Neural crest cell (in vitro differentiated cells): ENCODE measurements at places on chromosomes 3 and 15. TPM values are rescaled to one million over a fixed set of nuclear protein-coding genes. Genes with fewer than 3 reads are reported as not detected.
A peak's percentile ranks its signal among the peaks of the same experiment; 100 is the strongest.

- DNase-seq = no peak
These were observed 18.7 kb upstream of the BCL2A1 start for GRCh38 chr15:79989682-79990081.

DNA sequence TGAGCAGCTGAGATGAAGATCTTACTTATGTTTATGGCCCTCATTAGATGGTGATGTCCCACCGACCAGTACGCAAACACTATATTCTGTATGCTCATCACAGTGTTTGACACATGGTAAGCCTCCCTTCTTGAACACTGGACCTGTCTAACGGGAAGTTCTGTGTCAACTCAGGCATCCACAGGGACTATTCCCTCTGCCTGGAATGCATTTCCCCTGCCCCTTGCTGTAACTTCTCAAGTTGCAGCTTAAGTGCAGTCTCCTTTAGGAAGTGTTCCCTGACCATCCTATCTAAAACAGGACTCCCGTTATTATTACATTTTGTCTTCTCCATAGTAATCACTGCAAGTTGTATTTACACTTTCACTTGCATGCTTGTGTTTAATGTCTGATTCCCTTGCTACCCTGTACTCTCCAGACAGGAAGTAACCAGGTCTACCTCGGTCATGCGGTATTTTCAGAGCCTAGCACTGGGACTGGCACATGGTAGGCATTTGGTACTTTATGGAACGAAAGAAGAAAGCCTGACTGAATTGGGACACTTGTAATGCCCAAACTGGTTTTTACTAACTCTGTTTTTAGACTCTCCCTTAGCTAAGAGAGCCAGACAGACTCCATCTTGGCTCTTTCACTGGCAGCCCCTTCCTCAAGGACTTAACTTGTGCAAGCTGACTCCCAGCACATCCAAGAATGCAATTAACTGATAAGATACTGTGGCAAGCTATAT is 8.7 kb downstream of the DET1 start:
- DNase-seq = no peak

DNA sequence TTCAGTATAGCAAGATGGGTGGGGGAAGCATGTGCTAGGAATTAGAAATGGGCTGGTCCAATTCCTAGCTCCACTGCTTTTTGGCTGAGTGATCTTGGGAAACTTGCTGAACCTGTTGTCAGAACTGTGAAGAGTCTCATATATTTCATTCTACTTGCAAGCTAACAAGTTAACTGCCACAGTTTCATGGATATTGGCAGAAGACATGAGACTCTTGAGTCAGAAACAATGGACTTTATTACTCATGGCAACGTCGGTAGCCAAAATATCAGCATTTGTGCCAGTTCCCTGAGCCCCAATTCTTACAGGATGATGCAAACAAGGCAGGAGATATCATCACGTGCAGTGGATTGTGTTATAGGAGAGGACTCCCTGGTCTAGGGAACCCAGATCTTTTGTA is 26.6 kb upstream of the PLAAT1 start:
- DNase-seq = no peak

GRCh38 chr3:152695840-152696239 is 139.1 kb upstream of the P2RY1 start:
- DNase-seq = no peak

DNA sequence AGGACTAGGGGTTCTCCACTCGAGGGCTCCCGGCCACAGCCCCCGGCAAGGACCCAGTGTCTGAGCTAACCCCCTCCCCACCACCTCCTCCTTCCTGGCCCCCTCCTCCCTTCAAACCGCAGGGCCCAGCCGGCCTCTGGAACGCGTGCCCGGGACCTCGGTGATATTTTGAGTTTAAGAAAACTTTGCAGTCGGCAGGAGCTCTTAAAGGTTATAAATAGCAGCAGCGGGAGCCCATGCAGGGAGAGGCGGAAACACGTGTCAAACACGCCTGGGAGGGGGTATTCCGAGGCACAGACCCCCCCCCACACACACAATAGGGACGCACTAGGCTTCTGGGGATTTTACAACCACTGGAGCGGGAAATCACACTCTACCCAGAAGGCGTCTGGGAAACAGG is 3.1 kb upstream of the PTH1R start:
- no peak for DNase-seq

DNA sequence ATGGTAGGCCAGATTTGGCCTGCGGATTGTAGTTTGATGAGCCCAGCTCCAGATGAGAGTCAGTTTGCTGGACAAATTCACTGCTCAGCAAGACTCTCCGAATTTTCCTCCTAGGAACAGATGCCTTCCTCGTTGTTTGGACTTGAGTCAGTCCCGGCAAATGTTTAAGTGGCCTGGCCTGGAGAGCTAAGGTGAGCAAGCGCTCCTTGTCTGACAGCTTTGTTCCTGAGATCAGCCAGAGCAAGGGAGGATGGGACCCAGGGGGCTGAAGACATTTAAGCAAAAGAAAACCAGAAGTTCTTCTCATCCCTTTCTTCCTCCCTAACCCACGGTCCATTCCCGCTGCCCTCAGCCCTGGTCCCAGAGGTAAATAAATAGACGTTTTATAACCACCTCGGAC is 40.3 kb downstream of the POLR2M start:
- DNase-seq = no peak

Gene EOMES
- not detected in 2 replicates for total RNA-seq

- no peak for DNase-seq
These were observed 14.5 kb upstream of the ISLR start for GRCh38 chr15:74158855-74159650.

Gene IL17RD
- total RNA-seq = 51.9 and 52.1 TPM in 2 replicates

- DNase-seq = no peak
These were observed 153.2 kb downstream of the MEIS2 start for GRCh38 chr15:36947035-36947719.

- no peak for DNase-seq
These were observed 53.5 kb downstream of the PFN2 start for GRCh38 chr3:149917124-149917667.

Gene DVL3
- total RNA-seq = 90.9 and 93.8 TPM in 2 replicates

Gene TRIM59
- 39.0 and 47.4 TPM in 2 replicates for total RNA-seq

DNA sequence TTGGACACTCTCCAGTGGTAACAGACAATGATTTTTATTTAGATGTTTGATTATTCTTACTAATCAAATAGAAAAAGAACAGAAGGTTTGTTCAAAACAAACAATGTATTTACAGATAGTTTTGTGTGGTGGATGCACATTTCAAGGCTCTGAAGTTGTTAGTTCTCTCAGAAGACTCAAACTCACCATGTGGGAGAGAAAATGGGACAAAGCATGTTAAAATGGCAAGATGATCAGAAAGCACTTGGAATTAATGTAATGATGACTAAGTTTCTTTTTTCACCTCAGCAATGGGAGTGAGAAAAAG is 450.5 kb upstream of the KCNMB2 start:
- DNase-seq = no peak

GRCh38 chr3:171688002-171688401 is 122.3 kb downstream of the PLD1 start:
- no peak for DNase-seq

DNA sequence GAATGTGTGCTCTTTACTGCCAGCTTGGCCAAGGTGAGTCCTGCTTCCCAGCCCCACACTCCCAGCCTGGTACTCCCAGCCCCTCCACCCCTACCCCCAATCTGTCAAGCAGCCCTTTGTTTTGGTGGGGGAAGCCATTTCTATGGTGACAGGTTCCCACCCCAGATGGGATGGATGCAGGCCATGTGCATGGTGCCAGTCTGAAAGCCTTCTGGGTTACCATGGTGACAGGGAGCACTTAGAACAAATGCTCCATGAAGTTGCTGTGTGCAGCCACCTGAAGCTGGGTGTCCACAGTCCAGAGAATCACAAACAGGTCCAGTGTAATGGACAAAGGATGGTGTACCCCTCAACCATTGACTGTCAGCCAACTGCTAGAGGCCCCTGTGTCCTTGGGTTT is 19.1 kb upstream of the VILL start:
- no peak for DNase-seq

- DNase-seq = no peak
These were observed 120.7 kb downstream of the FNDC3B start for GRCh38 chr3:172159962-172160538.

Gene MEGF11
- 0.49 and 1.0 TPM in 2 replicates for total RNA-seq

DNA sequence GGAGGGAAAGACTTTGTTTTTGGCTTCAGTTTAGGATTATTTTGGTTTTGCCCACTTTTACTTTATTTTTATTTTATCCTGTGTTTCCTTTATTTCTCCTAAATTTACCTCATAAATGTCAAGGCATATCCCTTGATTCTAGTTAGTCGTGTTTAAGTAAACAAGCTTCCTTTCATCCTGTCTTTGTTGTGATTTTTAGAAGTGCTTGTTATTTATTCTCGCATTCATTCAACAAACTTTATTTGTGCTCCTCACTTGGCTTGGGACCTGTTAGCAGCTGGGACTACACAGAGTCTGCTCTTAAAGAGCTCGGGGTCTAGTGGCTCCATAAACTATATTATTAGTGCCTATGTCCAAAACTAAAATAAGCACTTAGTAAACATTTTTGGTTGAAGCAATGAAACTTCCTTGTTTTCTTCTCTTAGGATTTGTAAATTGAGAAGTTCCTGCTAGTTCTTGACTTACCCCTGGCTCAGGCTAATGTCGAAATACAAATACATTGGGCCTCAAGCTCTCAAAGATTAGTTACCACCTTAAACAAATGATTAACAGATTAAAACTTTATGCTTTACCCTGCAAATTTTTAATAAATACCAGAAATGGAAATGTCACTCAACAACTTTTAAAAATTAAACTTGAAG is 19.0 kb upstream of the DMXL2 start:
- DNase-seq = no peak

GRCh38 chr3:131505421-131505820 is 2.6 kb upstream of the MRPL3 start:
- no peak for DNase-seq

- DNase-seq = no peak
These were observed 268.1 kb downstream of the FOXP1 start for GRCh38 chr3:71315431-71315830.

Gene CHCHD4
- 16.9 and 17.0 TPM in 2 replicates for total RNA-seq

GRCh38 chr3:13109516-13109915 is 36.3 kb upstream of the IQSEC1 start:
- no peak for DNase-seq

GRCh38 chr3:46844881-46845312 is 18.3 kb downstream of the MYL3 start:
- no peak for DNase-seq

DNA sequence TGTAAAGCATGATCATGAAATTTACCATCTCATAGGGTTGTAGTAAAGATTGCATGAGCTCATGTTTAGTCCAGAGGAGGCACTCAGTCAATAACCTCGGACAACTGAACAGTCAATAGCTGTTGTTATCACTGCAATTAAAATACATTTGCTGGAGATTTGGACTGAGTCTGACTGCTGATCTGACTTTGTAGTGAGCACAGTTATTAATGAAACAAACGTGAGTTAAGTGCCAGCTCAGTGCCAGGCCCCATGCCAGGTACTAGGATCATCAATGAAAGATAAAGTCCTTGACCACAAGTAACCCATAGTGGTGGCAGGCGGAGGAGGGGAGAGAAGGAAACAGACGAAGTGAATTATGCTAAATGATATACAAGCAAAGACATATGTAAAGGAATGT is 43.7 kb upstream of the PRICKLE2 start:
- no peak for DNase-seq

DNA sequence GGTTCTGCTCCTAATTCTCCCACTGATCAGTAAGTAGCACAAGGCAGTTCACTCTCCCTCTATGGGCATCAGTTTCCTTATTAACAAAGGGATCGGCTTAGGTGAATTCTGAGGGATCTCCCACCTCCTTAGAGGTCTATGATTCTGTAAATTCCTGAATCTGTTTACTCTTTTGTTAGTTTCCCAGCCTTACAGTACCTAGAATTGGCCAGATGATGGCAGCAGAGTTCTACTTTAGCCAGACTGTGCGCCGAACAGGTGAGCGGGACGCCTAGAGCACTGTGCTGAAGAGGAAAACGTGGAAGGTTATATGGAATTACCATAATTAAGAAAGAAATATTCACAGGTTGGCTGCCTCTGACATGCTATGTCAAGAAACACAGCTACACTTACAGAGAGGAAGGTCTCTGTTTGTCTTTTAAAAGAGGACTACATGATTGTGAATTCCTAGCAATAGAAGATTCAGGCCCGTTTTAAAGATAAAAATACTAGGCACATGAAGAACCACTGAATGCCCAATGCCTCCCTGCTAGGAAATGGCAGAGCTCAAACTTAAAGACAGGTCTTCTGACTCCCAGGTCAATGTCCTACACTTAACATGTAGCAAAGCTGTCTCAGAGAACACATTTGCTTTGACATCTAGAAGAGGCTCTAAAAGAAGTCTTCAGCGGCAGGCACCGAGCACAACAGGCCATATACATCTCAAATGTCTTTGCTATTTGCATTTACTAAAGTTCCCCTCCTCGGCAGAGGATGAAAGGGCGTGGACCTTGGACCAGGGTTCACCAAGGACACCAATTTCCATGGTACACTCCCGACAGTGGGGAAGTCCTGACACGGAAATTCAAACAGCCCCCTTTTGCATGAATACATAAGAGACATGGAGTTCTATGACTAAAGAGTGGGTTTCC is 259.9 kb downstream of the FGF12 start:
- peak; percentile 54 for DNase-seq

GRCh38 chr3:120559242-120560061 is 36.7 kb upstream of the NDUFB4 start:
- peak; percentile 46 for DNase-seq

DNA sequence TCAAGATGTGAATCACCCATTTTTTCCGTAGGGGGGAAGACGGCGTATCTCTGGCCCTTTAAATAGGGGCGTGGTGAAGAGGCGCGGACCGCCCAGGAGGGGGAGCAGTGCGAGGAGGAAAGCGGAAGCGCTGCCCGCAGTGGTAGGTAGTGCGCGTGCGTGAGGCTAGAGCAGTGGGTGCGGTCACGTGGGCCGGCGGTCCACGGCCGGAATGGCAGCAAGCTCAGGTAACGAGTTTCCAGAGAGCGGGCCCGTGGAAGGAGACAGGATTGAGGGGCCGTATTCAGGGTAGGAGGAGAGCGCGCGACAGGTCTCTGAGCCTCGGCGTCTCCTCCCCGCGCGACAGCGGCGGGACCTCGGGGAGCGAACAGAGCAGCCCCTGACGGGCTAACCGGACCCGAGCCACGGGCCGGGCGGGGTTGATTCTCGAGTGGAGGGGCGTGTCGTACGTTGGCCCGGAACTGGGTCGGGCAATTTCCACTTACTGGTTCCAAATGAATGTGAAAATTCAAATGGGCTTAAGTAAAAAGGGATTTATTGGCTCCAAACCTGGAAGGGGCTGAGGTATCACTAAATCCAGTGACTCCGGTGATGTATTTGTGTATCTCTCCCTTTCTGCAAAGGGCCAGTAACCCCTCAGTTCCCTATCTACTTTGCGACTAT is at the start of gene VPS8:
Gene VPS8, plus strand, starts transcription at position 168 of the 663 bp plus-strand sequence. CDS start 12,467 bp downstream, outside the sequence.
- peak; percentile 95 for DNase-seq

Gene ISG20
- total RNA-seq = 1.1 and 1.5 TPM in 2 replicates

Gene NEK10
- total RNA-seq = 1.6 and 2.7 TPM in 2 replicates

DNA sequence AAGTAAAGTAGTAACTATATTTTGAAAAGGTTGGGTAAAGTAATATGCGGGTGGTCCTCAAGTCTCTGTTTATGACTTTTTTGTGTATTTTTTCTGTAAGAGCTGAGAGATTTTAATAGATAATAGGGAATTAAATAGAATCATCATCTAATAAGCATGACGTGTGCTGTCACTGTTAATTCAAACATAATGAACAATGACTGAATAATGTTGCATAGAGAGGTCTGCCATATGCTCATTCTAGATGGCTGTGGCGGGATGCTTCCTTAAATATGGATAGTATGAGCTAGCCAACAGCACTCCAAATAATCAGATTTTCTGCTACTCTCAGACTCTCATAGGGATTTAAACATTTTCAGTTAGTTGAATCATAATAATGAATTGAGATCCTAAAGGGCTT is 302.8 kb upstream of the RBMS3 start:
- DNase-seq = no peak

- DNase-seq = no peak
These were observed 49.2 kb downstream of the SLC7A14 start for GRCh38 chr3:170536712-170537111.

Gene ONECUT1
- 36.5 and 41.6 TPM in 2 replicates for total RNA-seq

Gene CLASP2
- total RNA-seq = 69.2 and 70.5 TPM in 2 replicates
